ENCODE measurements at places on chromosomes 1 and 21. TPM values are rescaled to one million over a fixed set of nuclear protein-coding genes. Genes with fewer than 3 reads are reported as not detected.

The AIRE gene
- 0.41 TPM for total RNA-seq

DNA sequence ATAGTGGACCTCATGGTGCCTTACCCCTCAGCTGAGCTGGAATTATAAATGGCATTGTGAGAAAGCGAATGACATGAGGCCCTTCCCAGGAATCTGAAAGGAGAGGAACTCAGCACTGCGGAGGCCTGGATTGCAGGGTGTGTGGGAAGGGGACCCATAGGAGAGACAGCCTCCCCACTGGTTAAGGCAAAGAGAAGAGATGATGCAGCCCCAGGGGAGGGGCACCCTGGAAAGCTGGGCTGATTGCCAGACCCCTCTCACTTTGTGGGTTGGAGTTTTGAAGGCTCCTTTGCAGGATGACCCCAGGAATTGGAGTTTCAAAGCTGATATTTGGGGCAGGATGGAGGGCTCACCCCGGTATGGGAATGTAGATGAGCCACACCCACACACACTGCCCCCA lies 2.0 kb downstream of the NPPB start:
- DNase-seq: no peak

The TCHHL1 gene
- not detected for total RNA-seq

- DNase-seq: no peak
Measured at GRCh38 chr1:71054791-71055190, 7.2 kb upstream of the PTGER3 start.

The CELA3B gene
- not detected for total RNA-seq

DNA sequence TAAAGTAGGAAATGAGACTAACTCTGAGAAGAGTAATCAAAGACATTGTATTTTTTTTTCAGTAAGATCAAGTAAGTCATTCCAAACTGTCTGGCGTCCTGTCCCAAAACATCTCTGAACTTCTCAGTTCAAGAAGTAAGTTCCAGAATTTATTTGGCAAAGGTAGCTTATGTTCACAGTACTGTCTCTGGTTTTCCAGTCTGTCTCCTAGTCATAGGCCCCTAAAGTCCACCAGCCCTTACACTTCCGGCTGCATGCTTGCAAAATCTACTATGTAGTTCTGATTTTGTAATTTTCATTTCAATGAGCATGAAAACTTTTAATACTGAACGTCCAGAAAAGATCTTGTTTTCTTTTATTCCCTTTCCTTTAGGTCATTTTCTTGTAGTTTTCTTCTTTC lies 61.4 kb upstream of the S1PR1 start:
- no peak for DNase-seq

DNA sequence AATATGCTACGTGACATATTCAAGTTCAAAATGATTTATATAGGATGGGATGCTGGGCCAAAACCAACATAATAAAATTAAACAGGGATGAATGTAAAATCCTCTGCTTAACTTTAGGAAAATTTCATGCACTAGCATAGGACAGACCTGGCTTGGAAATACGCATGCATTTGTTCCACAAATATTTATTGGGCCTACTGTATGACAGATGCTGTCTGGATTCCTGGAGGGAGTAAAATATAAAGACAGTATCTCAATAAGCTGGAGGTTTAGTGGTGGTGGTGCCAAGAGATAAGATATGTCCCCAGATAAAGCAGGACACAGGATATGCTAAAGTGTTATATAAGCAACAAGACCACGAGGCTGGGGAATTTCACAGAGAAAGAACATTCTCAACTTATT lies 15.1 kb downstream of the RCSD1 start:
- DNase-seq: no peak

DNA sequence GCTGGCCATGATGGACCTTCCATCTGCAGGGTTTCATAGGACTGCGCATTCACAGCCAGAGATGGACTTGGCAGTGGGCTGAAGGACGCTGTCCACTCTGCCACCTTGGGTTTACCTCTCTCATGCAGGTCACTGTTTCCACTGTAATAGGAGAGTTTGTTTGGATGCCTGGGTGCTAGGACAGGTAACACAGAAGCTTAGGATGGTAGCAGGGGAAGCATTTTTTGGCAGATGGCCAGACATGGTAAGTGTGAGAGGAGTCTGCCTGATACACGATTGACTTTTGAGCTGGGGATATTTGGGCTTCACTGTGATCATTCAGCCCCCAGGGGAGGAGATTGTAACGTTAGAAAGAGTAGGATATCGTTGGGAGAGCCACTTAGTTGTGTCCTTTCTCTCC lies 11.8 kb downstream of the PSEN2 start:
- DNase-seq: no peak

The PLOD1 gene
- total RNA-seq: 15.5 TPM

- DNase-seq: no peak
Measured at GRCh38 chr1:47761974-47762373, 235.2 kb downstream of the TRABD2B start.

- DNase-seq: no peak
Measured at GRCh38 chr1:162303004-162303344, 73.7 kb downstream of the SPATA46 start.

The IRF6 gene
- total RNA-seq: 0.41 TPM
